ENCODE measurements at places on chromosomes 4 and X. TPM values are rescaled to one million over a fixed set of nuclear protein-coding genes. Genes with fewer than 3 reads are reported as not detected.
A peak's percentile ranks its signal among the peaks of the same experiment; 100 is the strongest.

- no peak for DNase-seq
Observed at GRCh38 chr4:114527637-114528036, 71.0 kb upstream of the UGT8 start.

GRCh38 chr4:6058531-6059374 lies 40.5 kb upstream of the C4orf50 start:
- no peak for DNase-seq

- DNase-seq: no peak
Observed at GRCh38 chrX:79107891-79108718, 36.4 kb upstream of the GPR174 start.

- DNase-seq: no peak
Observed at GRCh38 chr4:83240379-83240875, 44.2 kb downstream of the COQ2 start.

DNA sequence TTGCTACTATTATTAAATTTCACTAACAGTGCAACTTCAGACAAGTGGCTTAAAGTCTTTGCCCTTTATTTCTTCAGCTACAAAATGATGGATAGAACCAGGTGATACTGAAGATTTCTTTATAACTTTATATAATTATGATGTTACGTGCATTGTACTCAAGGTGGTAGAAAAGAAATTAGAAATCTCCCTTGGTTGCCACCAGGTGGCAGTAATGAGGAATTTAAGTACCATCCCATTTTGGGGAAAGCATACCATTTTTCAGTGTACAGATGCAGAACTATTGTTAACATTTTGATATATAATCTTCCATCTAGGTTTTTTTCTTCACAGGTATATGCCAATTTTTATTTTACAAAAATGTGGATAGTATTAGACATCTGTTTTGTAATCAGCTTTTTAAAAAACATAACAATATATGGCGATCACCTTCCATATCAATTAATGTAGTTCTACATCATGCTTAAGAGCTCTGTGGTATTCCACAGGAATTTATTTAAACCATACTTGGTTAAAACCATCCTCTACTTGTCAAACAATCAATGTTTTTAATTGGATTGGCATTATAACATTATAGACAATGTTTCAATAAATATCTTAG lies 37.7 kb upstream of the RAB33B start:
- peak; percentile 51 for DNase-seq

DNA sequence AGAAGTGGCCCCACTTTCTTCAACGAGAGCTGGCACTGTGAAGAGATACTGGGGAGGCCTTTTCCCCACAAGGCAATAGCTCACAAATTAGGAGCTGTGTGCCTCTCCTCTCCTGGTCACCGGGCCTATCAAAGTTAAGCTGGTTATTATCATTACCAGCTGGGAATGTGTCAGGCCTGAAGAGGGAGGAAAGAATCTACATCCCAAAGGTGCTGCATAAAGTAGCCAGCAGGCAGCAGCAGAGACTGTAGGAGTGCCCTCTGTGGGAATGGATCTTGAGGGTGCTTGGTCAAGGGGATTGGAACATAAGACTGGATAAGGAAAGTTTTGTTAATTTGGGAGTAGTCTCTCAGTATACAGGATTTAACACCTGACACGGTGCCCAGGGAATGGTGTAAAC lies 9.1 kb upstream of the TMPRSS11D start:
- DNase-seq: no peak

DNA sequence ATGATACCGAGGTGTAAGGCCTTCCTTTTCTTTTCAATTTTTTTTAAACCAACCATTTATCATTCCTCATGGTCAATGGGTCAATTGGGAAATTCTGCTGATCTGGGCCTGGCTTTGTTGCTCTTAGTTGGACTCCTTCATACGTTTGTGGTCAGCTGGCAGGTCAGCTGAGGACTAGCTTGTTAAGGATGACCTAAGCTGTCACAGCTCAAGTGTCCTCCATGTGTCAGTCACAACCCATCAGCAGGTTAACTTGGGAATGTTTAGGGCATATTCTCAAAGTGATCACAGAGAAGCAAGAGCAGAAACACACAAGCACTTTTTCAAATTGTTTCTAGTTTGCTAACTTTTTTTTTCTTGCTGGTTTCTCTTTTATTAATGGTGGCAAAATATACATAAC lies 117.4 kb upstream of the MAB21L2 start:
- no peak for DNase-seq

DNA sequence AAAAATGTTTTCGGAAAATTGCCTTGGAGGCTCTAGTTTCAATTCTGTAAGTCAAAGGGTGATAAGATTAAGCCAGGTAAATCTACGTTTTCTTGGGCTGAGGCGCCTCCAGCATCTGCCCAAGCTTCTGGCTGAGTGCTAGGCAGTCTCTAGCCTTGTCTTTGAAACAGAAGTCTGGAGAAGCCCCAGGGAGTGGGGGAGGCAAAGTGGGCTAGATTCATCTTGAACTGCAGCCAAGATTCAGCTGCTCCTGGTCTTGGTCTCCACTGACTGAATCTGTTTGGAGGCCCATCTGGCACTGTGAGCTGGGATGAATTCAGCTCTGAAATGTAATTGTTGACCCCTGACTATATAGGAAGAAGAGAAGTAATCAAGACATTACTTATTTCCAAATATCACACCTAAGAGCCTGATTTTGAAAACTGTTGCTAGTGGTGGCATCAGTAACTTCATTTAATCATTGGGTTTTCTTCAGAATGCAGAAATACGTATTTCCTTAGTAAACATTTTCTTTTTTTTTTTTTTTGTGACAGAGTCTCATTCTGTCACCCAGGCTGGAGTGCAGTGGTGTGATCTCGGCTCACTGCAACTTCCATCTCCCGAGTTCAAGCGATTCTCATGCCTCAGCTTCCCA lies 187.3 kb upstream of the LEF1 start:
- DNase-seq: no peak

GRCh38 chr4:73028621-73029020 lies 40.9 kb downstream of the COX18 start:
- no peak for DNase-seq

- no peak for DNase-seq
Observed at GRCh38 chrX:151161690-151162089, 14.7 kb upstream of the GPR50 start.

Gene PDE6B
- 0.03 TPM for polyA plus RNA-seq

Gene RASGEF1B
- not detected for polyA plus RNA-seq
